ENCODE measurements at places on chromosomes 3 and 15. TPM values are rescaled to one million over a fixed set of nuclear protein-coding genes. Genes with fewer than 3 reads are reported as not detected.

LDHAL6B gene
- total RNA-seq = not detected

OR5K2 gene
- not detected for total RNA-seq

MESP2 gene
- total RNA-seq = not detected

FANCD2OS gene
- not detected for total RNA-seq

CRTAP gene
- total RNA-seq = 255 TPM

SAMMSON gene
- 2.3 TPM for total RNA-seq

LIPH gene
- total RNA-seq = 1.2 TPM

ATP13A3 gene
- 127 TPM for total RNA-seq

SHC4 gene
- 1.4 TPM for total RNA-seq

ITGA11 gene
- 8.3 TPM for total RNA-seq

TTLL13 gene
- not detected for total RNA-seq

PXK gene
- 37.8 TPM for total RNA-seq

FBN1 gene
- total RNA-seq = 153 TPM

CSPG4 gene
- 98.7 TPM for total RNA-seq

NEDD4 gene
- 43.9 TPM for total RNA-seq

HRG gene
- total RNA-seq = not detected

STRIT1 gene
- not detected for total RNA-seq

CADM2 gene
- total RNA-seq = 8.2 TPM

C2CD4A gene
- total RNA-seq = 0.12 TPM

ZKSCAN7 gene
- 3.5 TPM for total RNA-seq

CACNA2D3 gene
- 6.5 TPM for total RNA-seq

PLSCR5 gene
- not detected for total RNA-seq

GRAMD1C gene
- total RNA-seq = 0.54 TPM

ISLR2 gene
- total RNA-seq = 1.7 TPM

PATL2 gene
- total RNA-seq = 0.81 TPM

TNFSF10 gene
- total RNA-seq = 22.1 TPM

UPK1B gene
- total RNA-seq = not detected

PLIN1 gene
- 1.2 TPM for total RNA-seq

CAMK1 gene
- 71.9 TPM for total RNA-seq

WNT5A gene
- total RNA-seq = 46.3 TPM

ASB7 gene
- 14.8 TPM for total RNA-seq

CPN2 gene
- total RNA-seq = not detected

ST8SIA2 gene
- not detected for total RNA-seq

C3orf49 gene
- total RNA-seq = not detected
